ENCODE measurements at places on chromosomes 6 and 20.
A peak's percentile ranks its signal among the peaks of the same experiment; 100 is the strongest.

GRCh38 chr20:40786336-40786735, 97.3 kb upstream of the MAFB start:
- no peak for DNase-seq
- no peaks in the 10 kb centered on the region for H3K4me1 ChIP-seq
- H3K27ac ChIP-seq = no peak overlapping the region
- no peaks in the 10 kb centered on the region for H3K36me3 ChIP-seq
- H3K4me3 ChIP-seq = no peak overlapping the region
- peaks cover 15% of the 10 kb centered on the region for H3K27me3 ChIP-seq

DNA sequence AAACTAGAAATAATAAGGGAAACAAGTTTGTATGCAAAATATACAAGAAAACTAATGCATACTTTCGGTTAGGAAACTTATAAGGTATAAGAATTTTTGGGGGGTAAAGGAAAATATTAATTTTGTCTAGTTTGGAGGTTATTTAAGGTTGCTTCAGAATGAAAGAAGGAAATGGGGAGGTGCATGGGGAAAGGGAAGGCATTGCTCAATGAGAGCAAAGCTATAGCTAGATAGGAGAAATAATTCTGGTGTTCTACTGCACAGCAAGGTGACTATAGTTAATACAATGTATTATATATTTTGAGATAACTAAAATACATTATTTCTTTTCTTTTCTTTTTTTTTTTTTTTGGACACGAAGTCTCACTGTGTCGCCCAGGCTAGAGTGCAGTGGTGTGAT, 5.4 kb upstream of the MYMX start:
- peaks cover 19% of the 10 kb centered on the region for H3K27me3 ChIP-seq
- H3K4me1 ChIP-seq = no peaks in the 10 kb centered on the region
- H3K27ac ChIP-seq = no peak overlapping the region
- no peak for DNase-seq
- no peaks in the 10 kb centered on the region for H3K36me3 ChIP-seq

- H3K36me3 ChIP-seq = peaks cover 30% of the 10 kb centered on the region
- peaks cover 62% of the 10 kb centered on the region for H3K4me1 ChIP-seq
- H3K27me3 ChIP-seq = no peaks in the 10 kb centered on the region
- H3K27ac ChIP-seq = peak overlapping the region; percentile 94
- H3K4me3 ChIP-seq = peak overlapping the region; percentile 82
These were observed 31.4 kb downstream of the HIVEP2 start for GRCh38 chr6:142913511-142914047.

DNA sequence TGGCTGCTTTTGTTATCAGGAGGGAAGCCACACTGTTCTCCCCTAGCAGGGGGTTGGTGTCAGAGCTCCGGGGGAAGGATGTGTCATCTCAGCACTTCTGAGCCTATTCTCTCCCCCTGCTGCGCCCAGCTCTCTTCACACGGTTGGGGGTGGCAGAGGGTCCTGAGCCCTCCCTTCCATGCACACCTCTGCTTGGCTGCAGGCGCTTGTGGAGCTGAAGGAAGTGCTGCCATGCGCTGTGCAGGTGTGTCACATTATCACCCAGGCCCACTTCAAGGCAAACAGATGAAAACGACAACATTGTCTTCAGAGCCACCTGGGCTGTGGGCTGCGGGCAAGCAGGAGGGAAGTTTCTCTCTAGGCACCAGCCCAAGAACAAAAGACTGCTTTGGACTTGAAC, 263.4 kb downstream of the BMP7 start:
- no peak overlapping the region for H3K27ac ChIP-seq
- H3K36me3 ChIP-seq = no peaks in the 10 kb centered on the region
- H3K27me3 ChIP-seq = peaks cover 2% of the 10 kb centered on the region
- no peak overlapping the region for H3K4me3 ChIP-seq

- no peaks in the 10 kb centered on the region for H3K4me1 ChIP-seq
- no peaks in the 10 kb centered on the region for H3K27me3 ChIP-seq
- no peak overlapping the region for H3K4me3 ChIP-seq
- H3K36me3 ChIP-seq = no peaks in the 10 kb centered on the region
- DNase-seq = no peak
These were observed 62.8 kb upstream of the APCDD1L start for GRCh38 chr20:58577871-58578598.

- peak overlapping the region; percentile 33 for H3K4me3 ChIP-seq
- no peak for DNase-seq
- peak overlapping the region; percentile 77 for H3K27ac ChIP-seq
- no peaks in the 10 kb centered on the region for H3K27me3 ChIP-seq
- peaks cover 53% of the 10 kb centered on the region for H3K4me1 ChIP-seq
These were observed 4.6 kb upstream of the BICRAL start for GRCh38 chr6:42777126-42777822.

- H3K36me3 ChIP-seq = peaks cover 51% of the 10 kb centered on the region
- H3K4me3 ChIP-seq = peak overlapping the region; percentile 98
- no peaks in the 10 kb centered on the region for H3K27me3 ChIP-seq
- peak overlapping the region; percentile 98 for H3K27ac ChIP-seq
These were observed 671 bp downstream of the TAPBP start for GRCh38 chr6:33313105-33313708.

- peak overlapping the region; percentile 80 for H3K27ac ChIP-seq
- peaks cover 65% of the 10 kb centered on the region for H3K4me1 ChIP-seq
These were observed 46.5 kb upstream of the IER3 start for GRCh38 chr6:30790724-30791383.

DNA sequence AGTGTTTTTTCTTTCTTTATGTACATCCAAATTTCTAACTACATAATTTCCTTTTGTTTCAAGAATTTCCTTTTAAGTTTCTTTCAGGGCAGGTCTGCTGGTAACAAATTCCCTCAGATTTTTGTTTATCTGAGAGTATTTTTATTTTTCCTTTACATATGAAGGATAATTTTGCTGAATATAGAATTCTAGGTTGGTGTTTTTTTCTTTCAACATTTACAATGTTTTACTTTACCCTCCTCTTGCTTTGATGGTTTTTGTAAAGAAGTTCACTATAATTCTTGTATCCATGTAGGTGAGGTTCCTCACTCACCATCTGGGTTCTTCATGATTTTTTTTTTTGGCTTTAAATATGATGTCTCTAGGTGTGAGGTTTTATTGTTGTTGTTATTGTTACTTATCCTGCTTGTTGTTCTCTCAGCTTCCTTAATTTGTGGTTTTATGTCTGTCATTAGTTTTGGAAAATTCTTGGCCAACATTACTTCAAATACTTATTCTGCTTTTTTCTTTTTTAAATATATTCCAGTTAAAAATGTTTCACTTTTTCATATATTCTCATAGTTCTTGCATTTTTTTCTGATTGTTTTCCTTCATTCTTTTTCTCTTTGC, 580.1 kb upstream of the CITED2 start:
- H3K27ac ChIP-seq = no peak overlapping the region
- H3K27me3 ChIP-seq = peaks cover 2% of the 10 kb centered on the region
- no peak for DNase-seq
- no peaks in the 10 kb centered on the region for H3K4me1 ChIP-seq
- no peak overlapping the region for H3K4me3 ChIP-seq
- H3K36me3 ChIP-seq = no peaks in the 10 kb centered on the region

DNA sequence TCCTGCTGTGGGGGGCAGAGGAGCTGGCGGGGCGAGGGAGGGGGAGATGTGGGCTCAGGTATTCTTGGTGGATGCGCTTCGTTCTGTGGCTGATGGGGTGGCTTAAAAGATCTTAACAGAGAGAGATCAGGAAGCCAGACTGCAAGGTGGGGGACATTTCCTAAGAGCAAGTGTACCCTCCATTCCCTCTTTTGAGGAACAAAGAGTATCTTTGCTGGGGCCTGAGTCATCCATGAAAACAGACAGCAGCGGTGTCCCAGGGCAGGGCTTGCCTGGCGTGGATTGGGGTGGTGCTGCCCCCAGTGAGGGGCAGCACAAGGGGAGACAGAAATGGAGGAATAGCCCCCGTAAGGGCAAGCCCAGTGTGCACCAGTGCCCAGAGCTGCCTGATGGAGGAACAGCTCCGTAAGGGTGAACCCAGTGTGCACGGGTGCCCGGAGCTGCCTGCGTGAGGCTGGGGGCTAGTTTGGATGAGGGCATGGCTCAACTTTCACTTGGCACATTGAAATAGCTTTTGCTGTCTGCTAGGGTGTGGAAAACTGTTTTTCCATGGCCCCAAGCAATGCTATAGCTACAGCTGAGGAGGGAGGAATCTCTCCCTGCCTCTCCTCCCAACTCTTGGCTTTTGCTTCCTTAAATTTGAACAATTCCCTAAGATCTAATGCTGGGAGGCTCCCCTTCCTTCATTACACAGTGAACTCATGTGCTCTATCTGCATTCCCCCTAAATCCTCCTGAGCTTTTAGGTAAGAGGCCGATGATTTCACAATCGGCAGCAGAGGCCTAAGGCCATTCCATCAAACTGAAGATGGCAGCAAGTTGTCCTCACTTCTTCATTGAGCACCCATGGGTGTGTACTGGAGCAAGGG, 12.9 kb downstream of the MAPK13 start:
- H3K4me1 ChIP-seq = peaks cover 26% of the 10 kb centered on the region
- no peak overlapping the region for H3K4me3 ChIP-seq
- no peaks in the 10 kb centered on the region for H3K27me3 ChIP-seq
- no peak for DNase-seq
- no peak overlapping the region for H3K27ac ChIP-seq

DNA sequence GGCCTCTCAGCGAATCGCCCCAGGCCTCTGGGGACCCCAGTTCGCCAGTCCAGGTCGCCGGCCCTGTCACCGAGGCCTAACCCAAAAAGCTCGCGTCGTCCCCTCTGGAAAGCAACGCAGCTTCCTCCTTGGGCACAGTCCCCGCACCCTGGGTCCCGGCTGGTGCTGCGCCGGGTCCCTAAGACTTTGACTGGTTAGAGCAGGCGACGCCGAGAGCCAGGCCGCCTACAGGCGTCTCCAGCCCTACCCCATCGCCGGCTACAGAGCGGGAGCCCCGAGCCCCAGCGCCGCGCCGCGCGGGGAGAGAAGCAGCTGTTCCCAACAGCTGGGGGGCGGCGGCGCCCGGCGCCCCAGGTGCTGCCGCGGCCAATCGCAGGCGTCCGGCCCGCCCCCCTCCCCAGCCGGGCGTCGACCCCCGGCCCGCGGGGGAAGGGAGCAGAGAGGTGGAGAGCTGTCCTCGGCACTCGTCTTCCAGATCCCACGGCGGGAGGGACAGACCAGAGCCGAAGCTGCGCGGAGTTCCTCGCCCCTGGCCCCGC, 540 bp upstream of the RBM24 start:
- peaks cover 66% of the 10 kb centered on the region for H3K27me3 ChIP-seq
- H3K27ac ChIP-seq = no peak overlapping the region
- H3K4me1 ChIP-seq = peaks cover 8% of the 10 kb centered on the region
- H3K4me3 ChIP-seq = no peak overlapping the region

DNA sequence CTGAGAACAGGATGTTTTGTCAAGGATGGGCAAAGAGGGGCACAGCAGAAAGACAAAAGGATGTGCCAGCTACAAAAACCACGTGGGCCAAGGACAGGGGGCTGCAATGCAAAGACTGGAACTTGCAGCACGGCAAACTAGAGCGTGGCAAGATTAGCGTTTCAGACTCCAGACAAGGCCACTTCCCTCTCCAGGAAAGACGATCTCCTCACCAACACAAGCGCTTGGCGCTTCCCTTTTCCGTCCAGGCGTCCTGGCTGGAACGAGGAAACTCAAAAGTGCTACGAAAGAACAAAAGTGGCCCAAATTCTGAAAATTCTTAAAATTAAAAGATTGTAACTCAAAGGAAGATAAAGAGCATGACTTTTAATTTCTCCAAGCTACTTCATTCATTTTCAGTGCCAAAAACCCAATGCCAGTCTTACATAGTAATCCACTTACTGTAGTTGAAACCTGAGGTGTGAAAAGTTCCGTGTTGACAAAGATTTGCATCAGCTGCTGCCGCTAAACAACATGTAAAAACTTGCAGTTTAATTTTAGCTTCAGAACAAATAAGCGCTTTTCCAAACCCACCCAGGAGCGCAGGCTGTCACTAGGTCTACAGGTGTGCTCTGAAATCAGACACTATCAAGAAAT, 207.1 kb upstream of the RREB1 start:
- H3K36me3 ChIP-seq = no peaks in the 10 kb centered on the region
- DNase-seq = no peak
- no peak overlapping the region for H3K27ac ChIP-seq
- H3K27me3 ChIP-seq = peaks cover 50% of the 10 kb centered on the region

DNA sequence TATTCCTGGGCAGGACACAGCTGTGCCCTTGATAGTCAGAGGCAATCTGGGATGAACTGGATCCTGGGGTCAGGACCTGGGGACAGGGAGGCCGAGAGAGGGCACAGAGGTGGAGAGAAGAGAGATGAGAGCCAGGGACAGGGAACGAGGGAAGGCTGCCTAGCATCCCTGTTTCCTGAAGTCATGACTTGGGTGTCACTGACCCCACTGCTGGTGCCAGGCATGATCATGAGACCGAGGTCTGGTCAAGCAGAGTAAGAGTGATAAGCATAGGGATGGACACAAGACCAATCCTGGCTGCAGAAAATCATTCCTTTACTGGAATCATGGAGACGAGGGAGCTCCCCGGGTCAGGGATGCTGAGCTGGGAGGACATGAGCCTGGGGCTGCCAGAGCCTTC, 36.1 kb downstream of the FAM110A start:
- H3K36me3 ChIP-seq = no peaks in the 10 kb centered on the region
- no peaks in the 10 kb centered on the region for H3K27me3 ChIP-seq
- no peak overlapping the region for H3K4me3 ChIP-seq
- DNase-seq = no peak
- H3K4me1 ChIP-seq = no peaks in the 10 kb centered on the region

- H3K27me3 ChIP-seq = peaks cover 69% of the 10 kb centered on the region
- no peaks in the 10 kb centered on the region for H3K36me3 ChIP-seq
- H3K4me3 ChIP-seq = peak overlapping the region; percentile 86
- H3K27ac ChIP-seq = peak overlapping the region; percentile 55
These were observed 3.2 kb downstream of the PRRT1 start for GRCh38 chr6:32148289-32149091.

- no peak for DNase-seq
- no peaks in the 10 kb centered on the region for H3K27me3 ChIP-seq
- H3K36me3 ChIP-seq = no peaks in the 10 kb centered on the region
- no peaks in the 10 kb centered on the region for H3K4me1 ChIP-seq
These were observed 18.1 kb upstream of the SIRPA start for GRCh38 chr20:1876975-1877608.

GRCh38 chr6:108648191-108648590, 87.5 kb downstream of the FOXO3 start:
- H3K27me3 ChIP-seq = peaks cover 6% of the 10 kb centered on the region
- no peak overlapping the region for H3K4me3 ChIP-seq
- no peaks in the 10 kb centered on the region for H3K4me1 ChIP-seq

DNA sequence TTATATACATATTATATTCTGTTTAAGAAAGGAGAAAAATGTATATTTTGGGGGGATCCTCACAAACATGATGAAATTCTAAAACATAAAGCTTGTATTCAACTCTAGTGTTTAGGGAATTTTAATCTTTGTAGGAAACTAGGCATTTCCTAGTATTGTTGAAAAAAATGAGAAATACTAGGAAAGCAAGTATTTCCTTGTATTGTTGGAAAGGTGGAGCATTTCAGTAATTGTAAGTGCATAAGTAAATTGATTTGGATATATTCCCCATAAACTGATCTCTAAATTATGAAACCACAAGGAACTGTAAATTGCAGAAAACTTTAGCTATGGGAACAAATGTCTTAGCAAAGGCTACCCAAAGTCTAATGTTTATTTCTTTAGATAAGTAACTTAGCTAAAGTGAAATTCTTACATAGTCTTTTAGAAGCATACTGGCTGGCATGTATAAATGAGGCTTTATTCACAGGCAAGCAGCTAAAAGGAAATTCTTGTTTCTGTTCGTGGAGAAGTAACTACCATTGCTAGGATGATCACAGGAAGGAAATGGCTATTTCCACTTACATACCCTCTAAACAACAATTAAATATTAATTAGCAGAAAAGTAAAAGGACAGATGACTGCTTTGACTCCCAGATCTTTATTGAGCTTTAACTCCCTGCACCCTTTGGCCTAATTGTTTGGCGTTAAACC, 19.9 kb upstream of the NRN1 start:
- H3K4me3 ChIP-seq = no peak overlapping the region
- DNase-seq = no peak
- H3K36me3 ChIP-seq = no peaks in the 10 kb centered on the region
- peaks cover 9% of the 10 kb centered on the region for H3K27me3 ChIP-seq
- no peaks in the 10 kb centered on the region for H3K4me1 ChIP-seq

Measured in activated CD4-positive, alpha-beta T cell treated with anti-CD3 and anti-CD28 coated beads, Interleukin-2, amount 10 ng/mL, durations not matched to agents 24 days and 14 days (primary cell).